ENCODE measurements at places on chromosomes 5 and 9.

DNA sequence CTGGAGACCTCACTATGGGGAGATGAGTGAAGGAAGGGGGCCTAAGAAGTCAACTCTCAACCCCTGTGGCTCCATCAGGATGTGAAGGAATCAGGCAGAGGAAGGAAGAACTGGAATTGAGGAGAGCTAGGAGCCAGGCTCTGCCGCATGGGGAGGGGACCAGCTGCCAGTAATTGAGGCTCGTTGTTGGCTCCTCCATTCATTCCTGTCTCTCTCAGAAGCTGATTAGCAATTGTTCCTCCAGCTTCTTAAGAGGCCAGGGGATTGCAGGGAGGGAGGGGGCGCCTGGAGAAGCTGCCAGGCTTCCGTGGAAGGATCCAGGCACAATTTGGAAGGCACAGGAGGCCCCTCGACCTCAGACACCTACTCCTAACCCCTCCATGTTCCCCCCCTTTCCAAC is 20.5 kb upstream of the TTLL11 start:
- DNase-seq: no peak

DNA sequence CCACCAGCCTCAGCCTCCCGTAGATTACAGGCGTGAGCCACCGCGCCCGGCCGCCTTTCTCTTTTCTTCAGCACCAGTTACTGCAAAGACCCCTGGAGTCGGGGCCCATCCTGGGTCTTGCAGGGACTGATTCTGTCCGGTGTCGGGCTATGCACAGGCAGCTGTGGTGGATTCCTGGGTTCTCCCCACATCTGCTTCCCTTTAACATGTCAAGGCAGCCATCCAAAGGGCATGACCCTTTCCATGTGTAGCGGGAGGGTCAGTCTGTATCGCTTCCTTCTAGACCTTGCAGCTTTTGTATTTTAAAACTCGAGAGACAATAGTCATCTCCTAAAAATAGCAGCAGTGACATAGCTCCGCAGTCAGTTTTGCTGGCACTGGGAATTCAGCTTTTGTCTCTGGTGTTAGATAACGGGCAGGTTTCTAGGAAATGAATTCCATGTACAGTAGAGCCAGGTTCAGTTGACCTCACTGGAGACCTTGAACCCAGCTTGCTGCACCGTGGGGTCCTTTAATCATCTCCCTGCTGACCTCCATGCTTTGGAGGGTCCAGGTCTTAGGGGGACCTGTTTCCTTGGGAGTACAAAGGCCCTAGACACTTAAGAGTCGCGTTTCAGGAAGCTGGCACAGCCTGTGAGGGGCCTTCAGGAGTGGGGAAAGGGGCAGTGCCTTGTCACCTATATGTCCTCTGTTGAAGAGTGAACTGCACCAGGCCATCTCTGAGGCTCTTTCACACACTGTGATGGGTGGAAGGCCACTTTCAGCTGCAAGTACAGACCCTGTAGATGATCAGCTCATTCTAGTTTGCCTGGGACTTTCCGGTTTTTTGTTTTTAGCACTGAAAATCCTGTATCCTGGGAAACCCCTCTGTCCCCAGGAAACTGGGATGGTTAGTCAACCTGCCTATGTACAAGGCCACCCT is 13.8 kb downstream of the ANKRD33B start:
- DNase-seq: peak; percentile 76

GRCh38 chr5:155299386-155300005 is 285.9 kb downstream of the KIF4B start:
- DNase-seq: no peak

GRCh38 chr5:118506217-118506852 is 482.0 kb downstream of the DTWD2 start:
- DNase-seq: no peak

DNA sequence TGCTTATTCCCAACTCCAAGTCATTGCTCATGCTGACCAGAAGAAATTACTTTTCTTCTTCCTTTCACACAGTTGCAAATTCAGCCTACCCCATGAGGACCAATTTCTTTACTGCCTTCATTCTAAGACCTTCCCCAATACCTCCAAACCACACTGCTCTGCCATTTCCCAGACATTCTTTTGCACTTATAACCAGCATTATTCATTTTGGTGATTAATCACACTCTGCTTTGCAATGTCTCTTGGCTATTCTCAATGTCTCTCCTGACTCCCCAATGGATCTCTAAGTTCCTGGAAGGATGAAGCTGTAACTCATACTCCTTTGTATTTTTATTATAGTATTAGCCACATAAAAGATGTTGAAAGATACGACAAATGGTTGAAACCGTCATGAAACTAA is 105.7 kb upstream of the RANBP3L start:
- DNase-seq: no peak

DNA sequence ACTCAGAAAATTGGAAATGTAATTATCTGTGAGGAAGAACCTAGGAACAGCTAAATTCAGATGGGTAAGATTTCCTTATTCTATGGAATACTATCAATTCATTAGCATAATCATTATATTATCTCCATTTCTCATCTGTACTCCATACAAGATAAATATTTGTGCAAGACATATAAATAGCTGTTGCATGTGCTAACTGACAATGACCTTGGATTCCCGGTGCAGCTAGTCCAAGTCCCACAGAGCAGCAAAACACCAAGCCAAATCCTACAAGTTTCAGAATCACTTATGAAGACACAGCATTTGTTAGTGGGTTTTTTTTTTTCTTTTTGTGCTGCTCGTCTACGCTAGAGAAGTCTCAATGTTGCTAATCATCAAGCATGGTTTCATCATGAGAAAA is 64.8 kb downstream of the NUDT12 start:
- DNase-seq: no peak

GRCh38 chr5:73998489-73998888 is 372.5 kb downstream of the ARHGEF28 start:
- DNase-seq: no peak

DNA sequence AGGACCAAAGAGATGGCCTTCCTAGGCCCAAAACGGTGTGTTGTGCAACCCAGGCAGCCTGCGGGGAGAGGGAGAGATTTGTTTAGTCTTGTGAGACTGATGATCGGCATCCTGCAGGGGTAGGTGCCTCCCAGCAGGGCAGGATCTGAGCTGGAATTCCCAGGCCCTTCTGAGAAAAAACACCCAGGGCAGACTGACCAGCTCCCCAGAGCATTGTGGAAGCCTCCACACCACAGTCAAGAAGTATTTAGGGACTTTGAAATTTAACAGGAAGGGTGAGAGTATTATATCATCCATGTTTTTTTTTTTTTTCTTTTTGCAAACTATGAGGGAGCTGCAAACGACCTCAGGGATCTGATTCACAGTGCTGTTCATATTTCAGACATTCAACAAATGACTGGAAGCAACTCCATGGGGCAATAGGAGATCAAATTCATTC is 104.5 kb upstream of the LHFPL2 start:
- DNase-seq: no peak

DNA sequence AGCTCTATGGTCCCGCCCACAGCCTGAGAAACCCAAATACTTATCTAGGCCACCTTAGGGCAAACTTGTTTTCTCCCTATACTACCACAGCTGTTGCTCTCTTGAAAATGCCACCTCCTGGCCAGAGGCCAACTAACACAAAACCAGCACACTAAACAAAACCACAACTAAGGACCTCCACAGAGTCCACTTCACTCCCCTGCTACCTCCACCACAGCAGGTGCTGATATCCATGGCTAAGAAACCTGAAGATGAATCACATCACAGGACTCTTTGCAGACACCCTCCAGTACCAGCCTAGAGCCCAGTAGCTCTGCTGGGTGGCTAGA is 108.4 kb downstream of the ALDH1A1 start:
- DNase-seq: no peak

- DNase-seq: no peak
Observed at GRCh38 chr5:175517824-175518450, 39.6 kb downstream of the SFXN1 start.

DNA sequence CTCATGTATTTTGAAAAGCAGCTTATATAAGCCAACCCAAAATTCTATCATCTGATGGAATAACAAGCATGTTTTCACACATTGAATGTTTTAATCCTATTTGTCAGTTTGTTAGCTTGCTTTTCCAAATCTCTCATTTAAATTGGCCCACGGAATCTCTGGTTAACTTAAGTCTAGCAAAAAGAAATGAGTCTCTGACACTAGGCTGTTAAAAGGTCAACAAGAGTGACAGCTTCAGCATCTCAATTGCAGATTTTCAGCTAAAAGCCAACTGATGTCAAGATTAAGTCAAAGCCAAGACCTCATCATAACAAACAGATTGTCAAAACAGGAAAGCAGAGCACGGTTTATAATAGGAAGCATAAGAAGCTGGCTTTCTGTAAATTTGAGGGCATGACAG is 49.4 kb upstream of the CDH9 start:
- no peak for DNase-seq

- no peak for DNase-seq
Observed at GRCh38 chr9:15304632-15305031, 2.4 kb downstream of the TTC39B start.

GRCh38 chr9:69877852-69878514 is 57.4 kb downstream of the CFAP95 start:
- peak; percentile 67 for DNase-seq

DNA sequence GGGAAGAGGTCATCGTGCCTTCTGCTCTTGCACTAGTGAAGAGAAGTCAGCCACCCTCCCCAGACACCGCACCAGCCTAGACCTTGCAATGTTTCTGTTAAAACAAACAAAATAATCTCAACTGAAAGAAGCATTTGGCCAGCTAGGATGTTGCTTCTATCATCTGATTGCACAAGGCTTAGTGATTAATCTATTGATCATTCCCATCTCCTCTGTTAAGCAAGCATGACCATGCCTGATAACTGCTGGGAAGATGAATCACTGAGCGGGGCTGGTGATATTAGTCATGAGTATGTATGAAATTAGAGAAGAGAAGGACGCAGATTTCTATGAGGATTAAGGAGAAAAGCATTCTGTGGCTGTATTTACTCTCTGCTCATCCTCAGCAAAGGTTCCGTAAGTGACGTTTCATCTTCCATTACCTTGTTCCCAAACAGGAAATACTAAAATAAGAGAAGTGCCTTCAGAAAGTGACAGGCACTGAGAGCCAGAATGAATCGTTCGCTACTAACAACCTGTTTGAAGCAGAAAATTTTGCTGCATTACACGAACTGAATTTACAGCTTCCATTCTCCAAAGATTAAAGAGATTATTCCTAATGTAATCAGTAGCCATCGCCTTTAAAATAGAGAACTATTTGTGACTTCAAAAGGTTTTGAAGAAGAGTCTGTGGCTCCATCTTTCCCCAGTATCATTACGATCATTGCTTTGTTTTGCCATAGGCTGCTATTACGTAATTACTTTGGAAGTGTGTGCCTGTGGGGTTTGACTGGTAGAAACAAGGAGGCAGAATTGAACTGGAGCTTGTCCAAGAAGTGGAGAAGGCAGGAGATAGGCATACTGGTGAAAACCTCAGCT is 219.1 kb downstream of the MED10 start:
- DNase-seq: no peak

DNA sequence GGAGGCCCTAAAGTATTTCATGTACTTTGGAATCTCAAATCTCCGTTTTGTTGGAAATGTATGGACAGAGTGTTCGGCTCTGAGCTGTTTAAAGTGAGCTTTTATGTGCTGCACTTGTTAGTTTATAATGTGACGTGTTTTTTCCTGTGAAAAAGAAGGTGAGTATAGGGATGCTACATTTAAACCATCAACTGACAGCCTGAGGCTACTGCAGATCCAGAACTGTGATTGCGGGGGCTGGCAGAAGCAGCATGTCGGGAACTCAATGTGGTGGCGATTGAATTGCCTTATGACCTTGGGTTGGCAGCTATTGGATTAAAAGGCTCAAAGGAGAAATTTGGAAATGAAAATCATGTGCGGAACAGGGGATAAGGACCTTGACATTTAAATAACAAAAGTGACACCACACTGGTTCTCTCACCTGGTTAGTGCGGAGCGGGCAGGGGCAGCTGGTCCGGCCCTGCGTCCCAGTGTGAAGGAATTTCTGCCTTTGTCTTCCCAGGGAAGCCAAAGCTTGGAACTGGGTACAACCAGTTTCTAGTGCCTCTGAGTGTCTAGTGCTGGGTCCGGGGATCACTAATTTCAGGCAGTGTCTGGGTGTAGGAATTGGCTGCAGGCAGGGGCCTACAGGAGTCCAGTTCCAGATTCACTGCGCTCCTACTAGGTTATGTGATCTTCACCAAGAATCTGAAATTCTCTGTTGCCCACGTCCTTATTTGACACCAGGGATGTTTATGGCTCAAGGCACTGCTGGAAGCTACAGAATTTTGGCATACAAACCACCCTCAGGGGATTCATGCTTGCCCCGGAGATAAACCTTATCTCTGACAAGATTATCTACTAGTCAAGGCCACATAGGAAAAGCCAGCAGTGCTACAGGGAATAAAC is 120.7 kb upstream of the ERCC6L2 start:
- DNase-seq: no peak

- DNase-seq: no peak
Observed at GRCh38 chr9:115225459-115226116, 107.6 kb upstream of the TNC start.

GRCh38 chr9:112080831-112081542 is 94.1 kb downstream of the SUSD1 start:
- no peak for DNase-seq

GRCh38 chr9:78000221-78000620 is 31.4 kb downstream of the GNAQ start:
- DNase-seq: no peak

GRCh38 chr5:154228696-154229095 is 38.2 kb downstream of the GALNT10 start:
- DNase-seq: no peak
